T-cell (primary cell): ENCODE measurements at places on chromosomes 11 and 22.

DNA sequence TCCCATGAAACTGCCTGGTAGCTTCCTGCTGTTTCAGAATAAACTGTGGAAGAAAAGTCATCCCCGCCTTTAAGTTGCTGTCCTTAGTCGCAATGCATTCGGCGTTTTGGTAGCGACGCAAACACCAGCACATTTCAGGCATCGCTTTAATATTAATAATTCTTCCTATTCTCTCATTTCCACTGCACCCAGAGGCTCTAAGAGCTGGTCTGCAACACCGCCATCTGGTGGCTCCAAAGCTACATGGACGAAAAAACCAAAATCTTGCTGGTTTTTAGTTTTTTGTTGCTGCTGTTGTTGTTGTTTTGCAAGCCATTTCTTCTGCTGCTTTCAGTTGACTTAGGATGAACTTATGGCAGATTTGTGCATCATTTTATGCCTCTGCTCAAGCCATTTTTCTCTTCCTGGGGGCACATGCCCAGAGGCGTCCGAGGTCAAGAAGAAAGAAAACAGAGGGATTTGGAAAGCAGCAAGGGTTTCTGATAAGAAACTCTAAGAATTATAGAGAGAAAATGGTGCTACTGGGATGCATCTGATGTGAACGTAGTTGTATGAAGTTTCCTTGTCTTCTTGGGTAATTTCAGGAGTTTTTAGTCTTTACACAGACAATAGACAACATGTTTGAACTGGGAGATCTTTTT lies 345.4 kb upstream of the KIRREL3 start:
- no peak for DNase-seq

DNA sequence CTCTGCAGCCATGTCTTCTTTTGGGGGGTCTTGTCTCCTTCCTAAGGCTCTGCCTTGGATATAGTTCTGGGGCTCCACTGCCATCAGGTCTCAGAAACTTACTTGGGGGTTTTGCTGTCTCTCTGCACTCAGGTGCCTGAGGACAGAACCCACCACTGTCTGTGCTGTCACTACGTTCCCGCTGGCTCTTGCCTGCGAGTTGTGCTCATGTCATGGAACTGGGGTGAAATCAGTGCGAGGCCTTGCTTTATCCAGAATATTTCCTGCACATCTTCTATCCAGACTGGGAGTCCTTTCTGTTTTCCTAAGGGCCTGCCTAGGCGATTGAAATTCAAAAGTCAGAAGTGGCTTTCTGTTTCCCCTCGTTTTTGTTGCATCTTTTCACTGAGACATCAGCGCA lies 6.6 kb upstream of the USP2 start:
- no peak for DNase-seq

GRCh38 chr11:103948187-103948763 lies 88.2 kb upstream of the DDI1 start:
- DNase-seq = no peak

DNA sequence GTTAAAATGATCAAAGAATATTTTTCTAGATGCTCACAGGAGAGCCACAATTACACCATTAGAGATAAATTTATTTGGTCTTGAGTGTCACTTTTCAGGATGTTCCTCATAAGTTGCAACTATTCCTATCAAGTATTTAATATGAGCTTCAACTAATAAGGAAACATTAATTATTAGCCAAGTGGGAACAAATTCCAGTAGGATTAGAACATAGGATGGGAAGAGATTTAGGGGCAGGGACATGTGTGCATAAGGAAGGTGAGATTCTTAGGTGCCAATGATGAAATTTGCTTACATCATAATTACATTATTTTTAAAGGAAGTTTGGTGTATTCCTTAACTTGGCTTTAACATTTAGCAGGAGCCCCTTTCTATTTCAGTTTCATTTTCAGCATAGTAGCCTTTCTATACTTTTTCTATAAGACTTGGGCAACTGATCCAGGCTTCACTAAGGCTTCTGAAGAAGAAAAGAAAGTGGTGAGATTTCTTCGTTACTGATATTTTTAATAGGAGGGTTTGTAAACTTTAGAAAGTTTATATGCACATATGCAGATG lies 38.8 kb downstream of the CSRP3 start:
- no peak for DNase-seq

DNA sequence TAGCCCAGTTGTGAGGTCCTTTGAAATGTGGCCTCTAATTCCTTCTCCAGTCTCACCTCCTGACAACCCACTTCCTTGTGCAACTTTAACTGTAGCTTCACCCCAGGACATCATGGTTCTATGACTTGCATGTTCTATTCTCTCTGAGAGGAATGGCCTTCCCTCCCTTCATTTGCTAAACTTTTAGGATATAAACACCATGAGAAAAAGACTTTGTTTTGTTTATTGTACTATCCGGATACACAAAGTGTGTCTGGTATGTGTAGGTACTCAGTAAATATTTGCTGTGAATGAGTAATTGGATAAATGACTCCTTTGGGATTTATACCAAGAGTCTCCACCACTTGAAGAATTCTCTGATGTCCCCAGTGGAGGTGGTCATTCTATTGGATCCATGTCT lies 547.6 kb downstream of the INSC start:
- no peak for DNase-seq

DNA sequence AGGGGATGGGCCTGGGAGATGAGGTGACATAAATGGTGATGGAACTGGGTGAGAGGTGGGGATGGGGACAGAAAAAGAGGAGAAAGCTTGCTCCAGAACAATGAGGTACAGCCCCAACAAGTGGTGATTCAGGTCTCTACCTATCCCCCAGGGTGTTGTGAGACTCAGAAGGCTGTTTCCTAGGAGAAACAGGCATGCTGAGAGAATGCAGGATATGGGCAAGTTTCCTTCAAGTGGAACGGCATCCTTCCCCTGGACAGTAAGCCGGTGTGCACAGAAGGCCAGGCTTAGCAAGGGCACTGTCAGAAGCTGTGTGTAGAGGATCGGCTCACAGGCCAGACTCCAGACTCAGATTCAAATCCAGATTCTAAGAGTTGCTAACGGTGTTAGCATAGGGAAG lies 34.1 kb upstream of the CRTAM start:
- no peak for DNase-seq

- no peak for DNase-seq
These were observed 13.3 kb downstream of the ARHGAP1 start for GRCh38 chr11:46686886-46687795.
